ENCODE measurements at places on chromosomes 5 and 9.

DNA sequence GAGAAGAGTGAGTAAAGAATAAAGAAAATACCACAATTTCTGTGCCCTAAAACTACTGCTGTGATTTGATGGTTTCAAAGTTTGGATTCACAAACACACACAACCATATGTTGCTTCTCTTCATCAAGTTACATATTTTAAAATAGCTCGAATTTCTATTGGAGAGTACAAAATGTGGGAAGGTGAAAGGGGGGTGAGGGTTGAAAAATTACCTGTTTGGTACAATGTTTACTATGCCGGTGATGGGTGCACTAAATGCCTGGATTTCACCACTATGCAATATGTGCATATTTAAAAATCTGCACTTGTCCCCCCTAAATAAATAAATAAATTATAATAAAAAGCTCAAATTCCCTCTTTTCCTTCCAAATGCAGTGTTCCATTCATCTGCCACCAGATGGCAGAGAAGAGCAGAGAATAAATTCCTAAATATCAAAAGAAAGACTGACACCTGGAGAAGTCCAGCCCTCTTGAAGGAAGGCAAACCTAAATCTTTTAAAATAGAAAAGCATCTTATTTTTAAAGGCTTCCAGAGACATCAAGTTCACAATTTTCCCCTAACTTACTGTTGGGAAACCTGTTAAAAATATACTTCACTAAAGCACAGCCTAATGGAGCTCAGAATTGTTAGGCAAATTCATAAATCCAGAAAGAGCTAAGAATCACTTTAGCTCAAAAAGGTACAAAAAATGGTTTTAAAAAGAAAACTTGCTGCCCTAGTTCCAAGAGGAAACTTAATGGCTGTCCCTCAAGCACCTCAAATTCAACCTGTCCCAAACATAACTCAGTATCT lies 24.8 kb upstream of the HNRNPA0 start:
- no peak for DNase-seq

GRCh38 chr5:145829708-145830361 lies 5.3 kb downstream of the PRELID2 start:
- no peak for DNase-seq

- no peak for DNase-seq
These were observed 498.9 kb downstream of the NTRK2 start for GRCh38 chr9:85168412-85168811.

GRCh38 chr9:133049043-133049442 lies 12.7 kb upstream of the CEL start:
- DNase-seq: no peak

DNA sequence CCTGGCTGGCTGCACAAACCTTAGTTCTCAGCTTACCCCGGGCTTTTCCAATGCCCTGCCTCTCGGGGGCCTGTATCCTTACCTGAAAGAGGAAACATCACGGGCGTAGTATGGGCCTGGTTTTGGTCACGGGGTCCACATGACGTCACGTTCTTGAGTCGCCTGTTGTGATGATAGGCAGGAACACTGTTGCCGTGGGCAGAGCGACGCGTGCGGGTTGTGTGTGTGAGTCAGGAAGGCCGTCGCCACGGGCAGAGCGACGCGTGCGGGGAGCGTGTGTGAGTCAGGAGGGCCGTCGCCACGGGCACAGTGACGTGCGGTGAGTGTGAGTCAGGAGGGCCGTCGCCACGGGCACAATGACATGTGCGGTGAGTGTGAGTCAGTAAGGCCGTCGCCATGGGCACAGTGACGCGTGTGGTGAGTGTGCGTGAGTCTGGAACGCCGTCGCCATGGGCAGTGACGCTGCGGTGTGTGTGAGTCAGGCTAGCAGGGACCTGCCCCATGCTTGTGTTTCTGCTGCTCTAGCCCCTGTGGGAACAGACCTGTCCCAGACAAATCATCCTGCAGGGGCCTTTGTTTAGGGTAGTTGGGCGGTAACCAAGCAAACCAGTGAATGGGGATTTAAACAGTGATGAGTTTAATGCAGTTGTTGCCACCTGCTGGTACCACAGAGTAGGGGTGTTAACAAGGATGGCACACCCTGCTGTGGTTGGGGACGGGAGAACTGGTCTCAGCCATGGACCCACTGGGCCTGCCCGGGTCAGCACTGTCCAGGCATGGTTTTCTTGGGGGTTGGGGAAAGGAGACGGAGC lies 19.8 kb downstream of the TRIP13 start:
- DNase-seq: no peak

Measured in COLO829 (cell line).